ENCODE measurements at places on chromosomes 6 and 20. TPM values are rescaled to one million over a fixed set of nuclear protein-coding genes. Genes with fewer than 3 reads are reported as not detected.

The RNF217 gene
- 35.2 TPM for total RNA-seq

The SULF2 gene
- total RNA-seq: 18.3 TPM

The PRSS35 gene
- total RNA-seq: 0.17 TPM

The SLC35F1 gene
- total RNA-seq: 0.91 TPM

The GMPR gene
- 12.9 TPM for total RNA-seq

The ACTR5 gene
- total RNA-seq: 10.0 TPM

The NT5DC1 gene
- total RNA-seq: 25.0 TPM

The TMEM151B gene
- not detected for total RNA-seq

The PSORS1C2 gene
- 34.8 TPM for total RNA-seq

The FOXF2 gene
- total RNA-seq: 1.4 TPM

The APCDD1L gene
- total RNA-seq: 2.4 TPM

The MLIP gene
- 20.6 TPM for total RNA-seq

The MUCL3 gene
- total RNA-seq: not detected

The CALHM6 gene
- not detected for total RNA-seq

The GPR6 gene
- total RNA-seq: not detected

The SFTA2 gene
- not detected for total RNA-seq

The OXT gene
- total RNA-seq: not detected

The TP53RK gene
- total RNA-seq: 25.1 TPM

The CST4 gene
- total RNA-seq: not detected

The MEP1A gene
- total RNA-seq: not detected

The CD164 gene
- total RNA-seq: 139 TPM

The CITED2 gene
- total RNA-seq: 277 TPM

The MACROD2 gene
- 24.0 TPM for total RNA-seq

The DCBLD1 gene
- total RNA-seq: 8.0 TPM

The DNAJC5 gene
- total RNA-seq: 40.6 TPM

The MYL9 gene
- 28.5 TPM for total RNA-seq

The RIMS1 gene
- total RNA-seq: 9.4 TPM

The NRM gene
- total RNA-seq: 6.9 TPM
